Stimulated activated CD8-positive, alpha-beta memory T cell treated with anti-CD3 and anti-CD28 coated beads, Interleukin-4, amount 100 ng/mL, for 1 hour (primary cell): ENCODE measurements at places on chromosomes 16 and 17.

DNA sequence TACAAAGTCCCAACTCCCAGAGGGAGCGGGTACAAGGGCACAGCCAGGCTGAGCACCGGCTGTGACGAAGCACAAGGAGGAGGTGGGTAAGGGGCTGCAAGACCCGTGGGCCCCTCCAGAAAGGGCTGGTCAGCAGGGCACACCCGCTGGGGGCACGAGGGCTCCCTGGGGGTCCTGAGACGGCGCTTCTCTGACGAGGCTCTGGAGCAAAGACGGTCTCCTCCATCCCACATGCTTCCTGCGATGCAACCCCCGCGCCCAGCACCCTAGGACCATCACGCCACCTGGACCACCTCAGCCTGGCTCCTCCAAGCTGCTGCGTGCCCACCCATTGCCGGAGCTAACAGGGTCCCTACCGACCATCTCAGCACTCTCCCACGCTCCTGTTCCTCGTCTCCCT, 8.7 kb downstream of the CCDC57 start:
- DNase-seq: no peak

DNA sequence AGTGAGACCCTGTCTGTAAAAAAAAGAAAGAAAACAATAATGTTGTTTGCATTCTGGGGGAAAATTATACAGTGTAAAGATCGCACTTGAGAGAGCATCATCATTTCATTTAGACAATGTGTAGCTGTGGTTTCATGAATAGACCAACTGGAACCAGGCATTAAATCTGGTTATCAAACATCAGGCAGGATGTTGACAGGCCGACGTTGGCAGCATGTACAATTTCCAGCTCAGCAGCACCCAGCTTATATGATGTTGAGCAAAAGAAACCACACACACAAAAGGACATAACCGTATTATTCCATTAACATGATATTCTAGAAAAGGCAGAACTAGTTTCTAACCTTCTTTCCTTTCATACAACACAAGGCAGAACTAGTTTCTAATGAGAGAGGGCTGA, 5.8 kb downstream of the MARVELD3 start:
- no peak for DNase-seq

GRCh38 chr16:65119901-65120401, 1.9 kb downstream of the CDH11 start:
- DNase-seq: no peak

- DNase-seq: no peak
These were observed 83.3 kb downstream of the PMP22 start for GRCh38 chr17:15181816-15182215.

DNA sequence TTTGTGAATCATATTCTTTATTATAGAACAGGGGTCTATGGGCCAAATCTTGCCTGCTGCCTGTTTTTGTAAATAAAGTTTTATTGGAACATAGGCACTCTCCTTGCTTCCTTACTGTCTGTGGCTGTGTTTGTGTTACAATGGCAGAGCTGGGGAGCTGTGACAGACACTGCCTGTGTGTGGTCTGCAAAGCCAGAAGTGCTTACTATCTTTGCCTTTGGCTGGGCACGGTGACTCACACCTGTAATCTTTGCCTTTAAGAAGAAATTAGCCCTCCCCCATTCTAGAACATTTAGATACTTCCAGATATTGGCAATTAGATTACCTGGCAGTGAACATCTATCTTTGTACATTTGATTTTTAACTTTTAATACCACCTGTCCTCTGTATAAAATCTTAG, 308.3 kb downstream of the FOXL1 start:
- no peak for DNase-seq

DNA sequence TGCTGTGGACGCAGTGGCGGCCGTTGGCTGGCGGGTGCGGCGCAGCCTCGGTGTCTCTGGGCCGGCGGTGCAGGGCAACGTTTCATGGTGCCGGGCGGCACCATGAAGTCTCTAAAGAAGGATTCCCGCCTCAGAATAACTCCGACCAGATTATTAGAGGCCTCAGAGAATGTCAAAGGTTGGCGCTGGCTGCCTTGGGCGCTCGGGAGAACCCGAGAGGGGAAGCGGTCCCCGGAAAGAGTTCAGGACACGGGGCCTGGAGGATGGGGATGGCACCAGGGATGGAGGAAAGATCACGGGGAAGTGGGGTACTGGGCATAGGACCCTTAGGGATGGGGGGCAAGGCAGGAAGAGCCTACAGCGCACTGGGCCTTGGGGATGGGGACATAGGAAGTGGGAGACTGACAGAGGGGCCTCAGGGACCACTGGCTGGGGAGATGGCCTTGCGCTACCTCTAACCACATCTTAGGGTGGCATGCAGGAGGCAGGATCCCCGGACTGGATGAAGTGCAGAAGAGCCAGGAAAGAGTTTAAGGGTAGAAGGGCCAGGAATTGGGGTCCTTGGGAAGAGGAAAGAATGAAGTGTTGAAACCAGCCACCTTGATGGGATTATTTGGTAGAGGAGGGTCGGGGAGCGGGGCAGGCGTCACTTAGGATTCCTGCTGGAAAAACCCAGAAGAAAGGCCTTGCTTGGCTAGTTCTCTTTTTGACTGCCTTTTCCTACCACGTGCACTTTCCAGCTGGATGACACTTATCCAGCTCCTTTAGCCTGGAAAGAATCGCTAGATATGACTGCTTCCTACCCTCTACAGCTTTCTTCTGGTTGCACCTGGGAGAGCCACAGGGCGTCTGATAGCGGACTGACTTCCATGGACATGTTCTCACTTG, 578 bp downstream of the MYCBPAP start:
- no peak for DNase-seq

- DNase-seq: no peak
These were observed 51.6 kb downstream of the TEX14 start for GRCh38 chr17:58640202-58640601.

DNA sequence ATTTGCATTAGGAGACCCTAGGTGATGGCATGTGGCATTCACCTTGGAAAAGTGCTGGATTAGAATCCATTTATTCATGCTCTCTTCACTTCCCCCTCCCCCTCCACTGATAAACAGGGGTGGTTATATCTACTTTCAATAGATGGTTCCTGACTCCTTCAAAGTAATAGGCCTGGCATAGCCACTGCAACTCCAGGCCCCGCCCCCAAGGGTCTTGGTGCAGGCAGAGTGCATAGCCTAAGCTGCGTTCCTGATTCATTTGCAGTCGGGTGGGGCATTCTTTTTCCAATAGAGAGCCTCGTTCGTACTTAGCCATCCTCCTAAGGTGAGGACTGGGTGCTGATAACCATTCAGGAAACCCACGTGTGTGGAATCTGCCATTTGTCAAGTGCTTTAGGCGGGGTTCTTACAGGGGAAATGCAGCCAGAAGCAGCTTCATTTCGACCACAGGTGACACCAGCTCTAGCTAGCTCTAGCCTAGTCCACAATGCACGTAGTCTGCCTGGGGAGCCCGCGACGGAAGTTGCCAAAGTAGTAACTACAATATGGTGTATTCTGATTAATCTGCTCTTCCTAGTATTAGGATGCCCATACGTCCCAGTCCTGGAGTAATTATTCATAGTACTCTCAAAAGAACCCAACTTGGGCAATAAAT, 11.1 kb downstream of the UBE2O start:
- DNase-seq: no peak

DNA sequence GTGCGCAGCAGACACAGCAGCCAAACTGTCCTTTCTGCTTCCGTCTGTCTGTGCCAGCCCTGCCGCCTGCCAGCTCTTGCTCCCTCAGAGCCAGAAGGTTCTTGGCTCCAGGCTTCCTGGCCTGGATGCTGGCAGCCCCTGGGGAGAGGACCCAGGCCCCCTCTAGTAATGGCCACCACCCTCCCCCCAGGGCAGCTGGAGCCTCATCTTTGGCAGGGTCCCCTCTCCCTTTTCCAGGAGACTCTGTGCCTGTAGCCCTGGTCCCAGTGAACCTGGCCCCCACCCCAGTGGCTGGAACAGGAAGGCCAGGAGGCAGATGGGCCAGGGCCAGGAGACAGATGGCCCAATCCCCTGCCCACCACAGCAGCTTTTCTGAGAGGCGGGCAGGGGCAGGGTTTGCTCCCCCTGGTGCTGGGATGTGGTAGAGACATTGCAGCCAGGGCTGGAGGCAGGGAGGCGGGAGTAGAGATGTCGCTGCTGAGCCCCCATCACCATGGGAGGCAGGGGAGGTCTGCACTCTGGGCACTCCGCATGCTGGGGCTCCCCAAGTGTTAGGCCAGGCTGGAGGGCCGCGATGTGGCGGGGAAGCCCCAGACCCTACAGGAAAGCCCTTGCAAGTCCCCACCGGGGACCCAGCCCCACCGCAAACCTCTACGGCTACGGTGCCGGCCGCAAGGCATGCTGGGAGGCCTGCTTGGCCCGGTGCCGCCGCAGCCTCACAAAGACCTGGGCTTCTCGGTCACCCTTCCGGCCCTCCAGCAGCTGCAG, 16.7 kb downstream of the UNC13D start:
- DNase-seq: no peak

GRCh38 chr16:4862639-4863038, 15.4 kb downstream of the UBN1 start:
- no peak for DNase-seq

GRCh38 chr17:80219763-80220053, 425 bp downstream of the SGSH start:
- DNase-seq: no peak

DNA sequence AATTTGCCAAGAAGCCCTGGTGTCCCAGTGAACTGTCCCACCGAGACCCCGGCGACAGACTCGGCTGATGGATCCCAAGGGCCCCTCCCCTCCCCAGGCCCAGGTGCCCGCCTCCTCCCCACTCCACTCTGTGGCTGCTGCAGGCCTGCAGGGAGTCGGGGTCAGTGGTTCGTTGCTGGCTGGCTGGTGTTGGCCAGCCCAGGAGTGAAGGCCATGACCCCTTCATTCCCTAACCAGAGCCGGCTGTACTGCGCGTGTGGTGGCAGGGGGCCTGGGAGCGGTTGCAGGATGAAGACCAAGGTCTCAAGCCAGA, 9.2 kb upstream of the TBX2 start:
- DNase-seq: no peak

DNA sequence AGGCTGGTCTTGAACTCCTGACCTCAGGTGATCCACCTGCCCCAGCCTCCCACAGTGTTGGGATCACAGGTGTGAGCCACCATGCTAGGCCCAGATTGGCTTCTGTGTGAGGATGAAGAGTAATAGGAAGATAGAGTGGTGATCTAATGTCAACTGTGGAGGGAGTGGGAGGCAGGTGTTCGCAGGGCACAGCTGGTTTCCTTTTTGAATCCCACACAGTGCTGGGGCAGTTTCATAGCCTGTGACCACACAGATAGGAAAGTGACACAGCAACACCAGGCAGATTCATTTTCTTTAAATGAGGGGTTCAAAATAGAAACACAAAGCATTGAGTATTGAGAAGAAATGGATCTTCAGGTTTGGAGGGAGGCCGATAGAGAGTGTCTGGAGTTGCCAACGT, 540.3 kb downstream of the WWOX start:
- no peak for DNase-seq

- no peak for DNase-seq
These were observed 254.7 kb downstream of the CDH13 start for GRCh38 chr16:82881516-82881915.

GRCh38 chr16:56414366-56414765, 11.0 kb downstream of the AMFR start:
- DNase-seq: no peak

- DNase-seq: no peak
These were observed 13.9 kb upstream of the HELZ start for GRCh38 chr17:67258821-67259468.

DNA sequence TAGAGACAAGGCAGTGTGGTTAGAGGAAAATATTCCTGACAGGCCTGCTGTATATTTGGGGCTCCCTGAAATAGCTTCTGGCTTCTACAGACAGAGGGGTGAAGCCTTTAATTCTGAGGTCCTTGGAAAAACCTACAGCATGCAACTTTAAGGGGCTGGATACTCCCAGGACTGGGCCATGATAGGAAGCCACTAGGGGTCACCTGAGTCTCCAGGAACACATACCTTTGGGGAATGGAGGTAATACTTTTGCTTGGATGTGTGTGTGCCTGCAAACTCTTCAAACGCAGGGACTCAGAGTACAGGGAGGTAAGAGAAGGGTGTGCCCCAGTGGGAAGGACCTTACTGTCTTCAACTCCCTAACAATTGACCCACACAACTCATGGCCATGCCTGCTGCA, 4.1 kb downstream of the ASIC2 start:
- no peak for DNase-seq

DNA sequence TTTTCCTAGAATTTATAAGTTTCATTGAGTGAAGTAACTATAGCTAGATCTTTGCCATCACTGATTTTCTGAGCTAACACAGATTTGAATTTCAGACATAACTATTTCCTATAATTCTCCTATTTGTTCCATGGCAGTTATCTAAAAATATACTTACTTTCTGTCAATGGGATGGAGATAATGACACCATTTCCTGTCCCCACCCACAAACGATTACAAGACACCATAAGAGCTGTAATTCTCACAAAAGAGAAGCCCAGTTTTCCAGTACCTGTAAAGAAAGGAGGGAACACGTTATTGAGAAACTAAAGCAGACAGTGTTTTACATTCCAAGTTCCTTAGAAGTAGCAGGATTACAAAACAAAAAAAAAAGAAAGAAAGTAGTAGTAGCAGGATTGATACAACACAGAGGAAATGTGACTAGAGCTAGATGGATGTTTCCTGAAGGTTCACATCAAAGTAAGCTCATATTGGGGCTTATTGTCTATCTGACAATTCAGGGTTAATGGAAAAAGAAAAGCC, 110.9 kb upstream of the TOB1 start:
- DNase-seq: no peak

GRCh38 chr16:84749815-84750214, 50.0 kb downstream of the USP10 start:
- DNase-seq: no peak

DNA sequence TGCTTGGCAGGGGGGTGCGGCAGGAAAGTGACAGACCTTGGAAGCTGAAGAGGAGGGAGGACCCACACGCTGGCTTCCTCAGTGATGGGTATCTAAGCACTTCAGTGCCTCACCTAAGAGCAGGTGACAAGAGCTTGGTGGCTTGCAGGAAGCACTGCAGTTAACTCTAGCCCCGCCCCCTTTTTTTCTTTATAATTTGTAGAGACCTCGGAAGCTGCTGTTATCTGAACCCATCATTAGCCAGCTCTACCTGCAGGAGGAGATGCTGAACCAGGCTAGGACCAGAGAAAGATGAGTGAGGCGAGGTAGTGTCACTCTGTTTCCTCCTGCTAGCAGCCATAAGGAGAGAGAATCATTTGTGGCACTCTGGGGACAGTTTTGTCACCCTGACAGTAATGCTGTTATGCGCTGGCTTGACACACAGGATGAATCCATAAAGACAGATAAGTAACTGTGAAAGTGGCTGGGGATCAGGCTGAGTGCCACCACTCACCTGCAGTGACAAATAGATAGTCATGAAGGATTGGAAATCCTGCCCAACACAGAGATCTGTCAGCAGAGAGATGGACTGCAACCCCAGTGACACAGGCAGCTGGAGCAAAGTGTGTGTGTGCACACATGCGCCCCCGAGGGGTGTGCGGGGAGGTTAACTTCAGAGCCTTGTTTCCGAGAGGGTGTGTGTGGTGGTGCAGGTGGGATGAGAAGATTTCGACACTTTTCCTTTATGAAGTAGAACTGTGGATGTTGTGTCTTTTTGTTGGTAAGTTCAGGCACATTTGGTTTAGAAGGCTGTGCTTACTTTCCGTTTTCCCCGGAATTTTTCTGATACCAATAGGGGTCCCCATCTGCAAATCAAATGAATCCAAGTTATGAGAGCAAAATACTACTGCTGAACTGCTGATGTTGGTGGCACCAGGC, 224.0 kb downstream of the IRX3 start:
- no peak for DNase-seq

- DNase-seq: no peak
These were observed 913 bp downstream of the SLC13A5 start for GRCh38 chr17:6712058-6712853.
